ENCODE measurements at places on chromosomes 11 and 22.
A peak's percentile ranks its signal among the peaks of the same experiment; 100 is the strongest.

DNA sequence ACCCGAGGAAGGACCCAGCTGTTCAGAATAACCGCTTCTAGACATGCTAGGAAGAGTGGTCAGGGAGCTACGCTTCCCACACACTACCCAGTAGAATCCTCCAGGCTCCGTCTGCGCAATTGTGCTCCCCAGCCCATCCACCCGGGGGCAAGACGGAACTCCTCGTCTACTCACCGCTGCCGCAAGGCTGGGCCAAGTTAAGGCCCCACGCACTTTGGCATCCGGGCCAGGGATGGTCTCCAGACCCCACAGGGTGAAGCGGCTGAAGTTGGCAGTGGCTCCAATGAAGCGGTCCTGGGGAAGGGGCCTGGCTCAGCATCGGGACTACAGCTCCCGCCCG, 757 bp downstream of the RNASEH2C start:
- DNase-seq = no peak

DNA sequence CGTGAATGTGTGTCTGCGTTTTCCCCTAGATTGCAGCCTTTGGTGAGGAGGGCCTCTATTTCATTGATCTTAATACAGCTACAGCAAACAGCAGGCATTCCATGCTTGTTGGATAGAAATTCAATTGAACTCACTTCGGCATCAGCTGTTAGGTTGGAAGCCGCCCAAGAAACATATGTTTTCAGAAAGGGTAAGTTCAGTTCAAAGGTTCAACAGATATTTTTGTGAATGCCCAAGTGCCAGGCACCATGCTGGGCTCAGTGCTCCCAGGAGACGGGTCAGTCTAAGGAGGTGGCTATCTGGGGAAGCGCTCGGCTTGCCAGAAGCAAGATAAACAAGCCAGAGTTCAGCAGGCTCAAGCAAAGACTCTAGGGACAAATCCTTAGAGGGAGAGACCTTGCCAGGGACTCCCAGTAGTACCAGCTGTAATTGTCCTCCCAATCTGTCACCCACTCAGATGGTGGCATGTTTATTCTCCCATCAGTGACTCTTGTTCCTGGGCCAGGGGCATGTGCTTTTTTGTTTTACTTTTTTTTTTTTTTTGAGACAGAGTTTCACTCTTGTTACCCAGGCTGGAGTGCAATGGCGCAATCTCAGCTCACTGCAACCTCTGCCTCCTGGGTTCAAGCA, 64.5 kb upstream of the LARGE1 start:
- DNase-seq = no peak

GRCh38 chr11:118194835-118195627, 18.6 kb upstream of the SCN2B start:
- DNase-seq = peak; percentile 97

DNA sequence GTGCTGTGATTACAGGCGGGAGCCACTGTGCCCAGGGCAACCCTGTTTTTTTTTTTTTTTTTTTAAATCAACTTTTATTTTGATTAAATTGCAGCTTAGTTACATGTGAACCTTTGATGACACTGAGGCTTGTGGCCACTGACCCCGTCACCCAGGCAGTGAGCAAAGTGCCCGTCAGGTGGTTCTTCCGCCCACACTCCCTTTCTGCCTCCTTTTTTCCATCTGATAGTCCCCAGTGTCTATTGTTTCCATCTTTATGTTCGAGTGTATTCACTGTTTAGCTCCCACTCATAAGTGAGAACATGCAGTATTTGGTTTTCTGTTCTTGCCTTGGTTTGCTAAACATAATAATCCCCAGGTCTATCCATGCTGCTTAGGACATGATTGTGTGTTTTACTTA, 110.9 kb upstream of the GRK3 start:
- no peak for DNase-seq

DNA sequence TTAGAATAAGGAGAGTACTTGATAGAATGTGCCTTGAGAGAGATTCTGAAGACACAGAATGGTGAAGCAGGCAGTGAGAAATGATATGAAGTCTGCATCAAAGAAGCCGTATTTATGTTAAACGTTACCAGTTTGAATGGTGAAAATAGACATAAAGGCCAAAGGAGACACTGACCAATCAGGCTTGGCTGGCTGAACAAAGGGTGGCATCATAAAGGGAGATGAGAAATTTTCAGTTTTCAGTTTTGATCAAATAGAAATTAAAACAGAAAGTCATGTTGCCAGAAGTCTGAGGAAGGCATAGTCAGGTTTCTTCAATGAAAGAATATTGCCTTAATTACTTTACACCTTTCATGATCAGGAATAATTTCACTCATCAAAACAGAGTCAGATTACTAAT, 6.6 kb downstream of the OR51F1 start:
- DNase-seq = no peak
